ENCODE measurements at places on chromosomes 4 and X.

DNA sequence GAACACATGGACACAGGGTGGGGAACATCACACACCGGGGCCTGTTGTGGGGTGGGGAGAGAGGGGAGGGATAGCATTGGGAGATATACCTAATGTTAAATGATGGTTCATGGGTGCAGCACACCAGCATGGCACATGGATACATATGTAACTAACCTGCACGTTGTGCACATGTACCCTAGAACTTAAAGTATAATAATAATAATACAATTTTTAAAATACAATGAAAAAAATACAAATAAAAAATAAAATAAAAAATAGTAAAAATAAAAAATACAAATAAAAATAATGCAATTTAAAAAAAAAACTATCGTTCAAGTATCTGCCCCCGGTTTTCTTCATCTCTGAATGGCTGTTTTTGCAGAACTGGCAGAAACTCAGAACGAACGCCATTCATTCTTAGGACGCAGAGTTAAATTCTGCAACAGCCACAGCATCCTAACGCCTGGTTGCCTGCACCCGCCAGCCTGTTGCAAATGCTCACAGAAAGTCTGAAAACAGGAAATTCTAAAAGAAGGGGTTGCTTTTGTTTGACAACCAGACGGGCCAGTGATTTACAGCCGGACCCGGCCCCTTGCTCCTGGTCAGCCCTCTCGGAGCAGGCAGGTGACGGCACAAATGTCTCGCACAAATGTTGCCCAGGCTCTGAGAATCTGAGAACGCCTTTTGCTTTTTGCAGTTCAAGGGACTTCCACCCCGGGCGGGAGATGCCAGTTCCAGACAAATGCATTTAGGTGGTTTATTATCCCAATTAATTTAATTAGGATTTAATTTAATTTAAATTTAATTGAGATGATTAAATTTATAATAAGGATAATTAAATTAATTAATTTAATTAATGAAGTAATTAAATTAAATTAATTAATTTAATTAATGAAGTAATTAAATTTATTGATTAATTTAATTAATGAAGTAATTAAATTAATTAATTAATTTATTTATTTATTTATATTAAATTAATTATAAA is 47.8 kb downstream of the CRLF2 start:
- no peak for DNase-seq

DNA sequence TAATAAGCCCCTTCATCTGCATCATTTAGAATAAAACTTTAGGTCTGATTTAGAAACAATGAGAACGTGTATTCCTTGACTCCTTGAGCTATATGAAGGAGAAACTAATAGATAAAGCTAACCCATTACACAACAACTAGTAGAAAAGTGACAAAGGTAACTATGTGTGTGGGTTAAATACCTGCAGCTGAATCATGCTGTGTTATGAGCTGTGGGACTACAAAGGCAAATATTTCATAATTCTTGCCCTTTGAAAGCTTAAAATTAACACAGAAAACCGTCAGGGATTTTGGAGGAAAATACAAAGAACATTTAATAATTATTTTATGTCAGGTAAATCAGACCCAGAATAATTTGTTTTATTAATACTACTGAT is 898 bp upstream of the NDP start:
- DNase-seq, result no peak

- peak; percentile 31 for DNase-seq
Measured at GRCh38 chrX:131854581-131854980, 168.5 kb upstream of the STK26 start.

DNA sequence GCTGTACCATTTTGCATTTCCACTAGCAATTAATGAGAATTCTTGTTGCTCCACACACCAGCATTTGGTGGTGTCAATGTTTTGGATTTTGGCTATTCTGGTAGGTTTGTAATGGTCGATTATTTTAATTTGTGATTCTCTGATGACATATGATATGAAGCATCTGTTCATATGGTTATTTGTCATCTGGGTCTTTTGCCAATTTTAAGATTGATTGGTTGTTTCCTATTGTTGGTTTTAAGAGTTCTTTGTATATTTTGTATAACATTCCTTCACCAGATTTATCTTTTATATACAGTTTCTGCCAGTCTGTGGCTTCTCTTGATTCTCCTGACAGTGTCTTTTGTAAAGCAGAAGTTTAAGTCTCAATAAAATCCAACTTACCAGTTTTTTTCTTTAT is 18.5 kb upstream of the BDH2 start:
- DNase-seq, result no peak

DNA sequence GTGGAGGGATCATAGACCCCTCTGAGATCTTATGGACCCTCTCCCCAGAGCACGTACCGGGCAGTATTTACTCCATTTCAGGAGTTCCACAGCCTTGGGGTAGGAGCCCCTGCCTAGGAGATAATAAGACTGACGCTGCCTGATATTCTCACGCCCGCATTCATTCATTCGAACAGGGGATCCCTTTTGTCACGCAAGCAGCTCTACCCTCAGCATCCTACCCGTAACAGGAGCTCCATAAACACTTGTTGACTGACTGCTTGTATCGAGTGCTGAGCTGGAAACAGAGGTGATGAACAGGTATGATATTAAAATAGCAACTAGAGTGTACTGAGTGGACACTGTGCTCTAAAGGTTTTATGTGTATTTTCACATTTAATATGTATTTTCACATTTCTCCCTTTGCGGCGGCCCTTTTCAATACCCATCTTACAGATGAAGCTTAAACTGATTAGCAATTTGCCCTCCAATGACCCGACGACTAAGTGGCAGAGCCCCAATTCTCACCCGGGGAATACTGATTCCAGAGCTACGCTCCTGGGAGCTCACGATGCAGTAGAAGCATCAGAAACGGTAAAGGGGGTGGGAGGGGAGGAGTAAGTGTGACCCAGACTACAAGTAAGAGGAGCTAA is 888 bp downstream of the RAB28 start:
- peak; percentile 42 for DNase-seq

DNA sequence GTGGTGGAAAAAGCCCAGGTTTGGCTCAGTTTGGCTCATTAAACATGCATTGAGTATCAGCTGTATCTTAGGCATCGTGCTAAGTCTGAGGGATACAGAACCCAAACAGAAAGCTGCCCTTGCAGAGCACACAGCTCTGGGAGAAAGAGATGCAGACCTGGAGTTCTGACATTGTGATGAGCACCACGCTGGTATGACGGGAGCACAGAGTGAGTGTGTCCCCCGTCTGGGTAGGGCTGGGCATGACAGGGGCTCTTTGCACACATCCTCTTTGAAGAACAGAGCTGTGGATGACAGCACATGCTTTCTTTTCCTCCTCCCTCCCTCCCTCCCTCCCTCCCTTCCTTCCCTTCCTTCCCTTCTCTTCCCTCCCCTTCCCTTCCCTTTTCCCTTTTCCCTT is 52.2 kb downstream of the CLCN4 start:
- no peak for DNase-seq

DNA sequence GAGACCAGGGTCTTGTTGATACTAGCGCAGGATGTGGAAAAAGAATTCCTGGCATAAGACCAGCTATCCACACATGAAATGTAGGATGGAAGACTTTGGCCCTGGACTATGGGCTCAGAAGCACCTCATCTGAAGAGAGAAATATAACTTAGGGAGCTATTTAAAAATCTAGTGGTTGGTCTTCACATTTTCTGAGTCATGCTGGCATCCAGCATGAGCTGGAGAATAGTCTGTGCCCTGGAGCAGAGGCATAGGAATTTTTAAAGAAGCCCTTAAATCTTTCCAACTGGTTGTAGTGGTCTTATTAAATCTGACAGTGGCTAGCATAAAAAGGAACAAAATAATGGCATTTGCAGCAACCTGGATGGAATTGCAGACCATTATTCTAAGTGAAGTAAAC is 86.3 kb downstream of the SMARCA5 start:
- no peak for DNase-seq

DNA sequence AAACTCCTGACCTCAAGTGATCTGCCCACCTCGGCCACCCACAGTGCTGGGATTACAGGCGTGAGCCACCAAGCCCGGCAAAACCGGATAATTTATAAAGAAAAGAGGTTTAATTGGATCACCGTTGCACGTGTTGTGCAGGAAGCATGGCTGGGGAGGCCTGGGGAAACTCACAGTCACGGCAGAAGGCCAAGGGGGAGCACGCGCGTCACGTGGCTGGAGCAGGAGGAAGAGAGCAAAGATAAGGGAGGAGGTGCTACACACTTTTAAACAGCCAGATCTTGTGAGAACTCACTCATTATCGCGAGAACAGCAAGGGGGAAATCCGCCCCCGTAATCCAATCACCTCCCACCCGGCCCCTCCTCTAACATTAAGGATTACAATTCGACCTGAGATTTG is 177.9 kb upstream of the TENM3 start:
- DNase-seq, result no peak

DNA sequence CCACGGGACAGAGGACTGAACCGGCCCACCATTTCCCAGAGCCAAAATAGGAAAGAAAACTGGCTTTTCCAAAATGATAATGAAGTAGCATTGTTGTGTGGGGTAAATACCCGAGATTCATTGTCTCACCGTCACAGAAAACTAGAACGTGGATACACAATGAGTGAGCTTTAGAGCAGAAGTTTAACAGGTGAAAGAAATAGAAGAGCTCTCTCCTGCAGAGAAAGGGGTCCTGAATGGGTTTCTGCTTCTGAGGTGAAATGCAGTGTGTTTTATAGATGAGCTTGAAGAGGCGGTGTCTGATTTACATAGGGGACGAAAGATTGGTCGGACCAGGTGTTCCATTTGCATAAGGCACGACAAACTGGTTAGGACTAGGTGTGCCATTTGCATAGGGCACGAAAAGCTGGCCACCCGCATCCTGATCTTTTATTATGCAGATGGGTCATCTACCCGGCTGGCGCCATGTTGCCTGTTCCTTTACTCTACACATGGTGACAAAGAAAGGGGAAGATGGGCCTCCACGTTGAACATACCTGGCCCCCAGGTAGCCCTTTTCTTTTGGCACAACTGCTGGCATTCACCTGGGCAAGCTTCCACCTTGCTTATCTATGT is 118.1 kb downstream of the ATXN3L start:
- DNase-seq, result no peak

DNA sequence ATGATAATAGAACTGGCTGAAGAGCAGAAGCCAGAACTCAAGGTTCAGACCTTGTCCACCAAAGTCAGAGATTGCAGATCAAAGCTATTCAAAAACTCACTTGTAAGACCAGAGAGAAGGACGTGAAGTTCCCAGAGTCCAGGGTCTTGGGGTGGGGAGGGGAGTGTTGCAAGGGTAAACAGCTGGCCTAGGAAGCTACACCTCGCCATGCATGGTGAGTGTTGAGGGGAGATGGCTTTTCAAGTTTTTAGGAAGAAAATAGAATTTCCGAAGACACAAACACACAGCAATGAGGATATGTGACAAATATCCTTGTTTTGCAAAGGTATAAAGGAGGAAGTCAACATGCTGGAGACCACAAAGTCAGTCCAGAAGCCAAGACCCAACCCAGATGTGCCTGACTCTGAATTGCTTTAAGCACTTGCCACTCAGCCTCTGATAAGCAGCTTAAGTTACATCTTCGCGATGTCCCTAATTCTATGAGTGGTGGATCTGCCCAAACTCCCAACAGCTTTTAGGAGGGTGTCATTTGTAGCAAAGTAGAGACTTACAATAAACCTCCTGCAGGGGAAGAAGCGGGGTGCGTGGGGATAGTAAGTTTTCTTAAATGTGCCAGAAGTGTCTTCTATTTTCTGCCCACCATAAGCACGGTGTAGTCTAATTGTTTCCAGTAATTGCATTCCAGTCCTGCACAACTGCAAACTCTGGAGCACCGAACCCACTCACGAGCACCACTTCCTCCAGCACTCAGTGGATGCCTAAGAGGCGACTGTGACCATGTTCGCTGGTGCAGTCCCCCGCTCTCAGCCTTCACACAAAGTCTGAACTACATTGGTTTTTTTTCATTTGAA is 26.5 kb downstream of the HAND2 start:
- DNase-seq, result no peak

DNA sequence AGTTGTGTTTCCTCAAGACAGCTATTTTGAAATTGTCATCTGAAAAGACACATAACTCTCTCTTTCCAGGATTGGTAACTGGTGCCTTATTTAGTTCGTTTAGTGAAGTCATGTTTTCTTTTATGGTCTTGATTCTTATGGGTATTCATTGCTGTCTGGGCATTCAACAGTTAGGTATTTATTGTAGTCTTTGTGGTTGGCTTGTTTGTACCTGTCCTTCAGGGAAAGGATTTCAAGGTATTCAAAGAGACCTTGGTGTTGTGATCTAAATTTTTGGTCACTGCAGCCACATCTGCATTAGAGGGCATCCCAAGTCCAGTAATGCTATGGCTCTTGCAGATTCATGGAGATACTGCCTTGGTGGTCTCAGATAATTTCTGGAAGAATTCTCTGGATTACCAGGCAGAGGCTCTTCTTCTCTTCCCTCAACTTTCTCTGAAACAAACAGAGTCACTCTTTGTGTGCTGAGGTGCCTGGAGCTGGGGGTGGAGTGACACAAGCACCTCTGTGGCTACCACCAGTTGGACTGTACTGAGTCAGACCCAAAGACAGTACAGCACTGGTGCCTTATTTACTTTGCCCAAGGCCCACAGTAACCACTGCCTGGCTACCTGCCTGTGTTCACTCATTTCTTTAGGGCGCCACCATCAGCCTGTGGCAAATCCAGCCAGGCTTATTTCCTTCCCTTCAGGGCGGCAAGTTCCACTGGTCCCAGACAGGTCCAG is 620.4 kb downstream of the KCNIP4 start:
- DNase-seq, result no peak

GRCh38 chr4:60259781-60260180 is 940.3 kb upstream of the ADGRL3 start:
- DNase-seq, result no peak

DNA sequence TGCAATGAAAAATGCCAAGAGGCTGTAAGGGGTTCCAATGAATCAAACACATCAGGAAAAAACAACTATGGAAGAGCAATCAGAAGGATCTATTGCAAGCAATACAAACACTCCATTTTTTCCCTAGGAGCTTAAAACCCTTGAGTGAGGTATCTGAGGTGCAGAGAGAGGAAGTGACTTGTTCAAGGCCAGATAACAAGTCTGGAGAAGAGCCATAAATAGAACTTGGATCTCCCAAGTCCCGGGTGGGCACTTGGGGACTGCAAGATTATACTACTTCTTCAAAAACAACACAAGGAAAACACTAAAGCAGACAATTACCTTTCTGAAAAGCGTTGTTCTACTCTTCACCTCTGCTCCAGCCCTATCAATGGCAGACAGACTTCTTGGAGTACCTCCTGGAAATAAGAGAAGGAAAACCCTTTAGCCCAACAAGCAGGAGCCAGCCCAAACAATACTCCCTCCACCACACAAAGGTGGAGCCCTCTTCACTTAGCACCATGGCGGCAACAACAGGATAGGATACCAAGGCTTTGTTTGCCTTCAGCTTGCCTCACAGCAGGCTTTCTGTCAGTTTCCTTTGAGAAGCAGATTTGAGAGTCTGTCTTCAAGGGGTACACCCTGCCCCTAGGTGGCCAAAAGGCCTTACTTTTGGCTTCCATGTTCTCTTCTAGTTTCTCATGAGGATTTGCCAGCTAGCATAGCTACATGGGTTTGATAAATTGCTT is 26.0 kb downstream of the AIFM1 start:
- DNase-seq, result no peak

GRCh38 chrX:23802431-23802830 is 19.5 kb downstream of the SAT1 start:
- DNase-seq, result no peak

- DNase-seq, result no peak
Measured at GRCh38 chr4:151629097-151629783, 131.6 kb downstream of the GATB start.

- no peak for DNase-seq
Measured at GRCh38 chr4:134668237-134668636, 466.6 kb upstream of the PABPC4L start.
